ENCODE measurements at places on chromosomes 16 and 17.
A peak's percentile ranks its signal among the peaks of the same experiment; 100 is the strongest.

DNA sequence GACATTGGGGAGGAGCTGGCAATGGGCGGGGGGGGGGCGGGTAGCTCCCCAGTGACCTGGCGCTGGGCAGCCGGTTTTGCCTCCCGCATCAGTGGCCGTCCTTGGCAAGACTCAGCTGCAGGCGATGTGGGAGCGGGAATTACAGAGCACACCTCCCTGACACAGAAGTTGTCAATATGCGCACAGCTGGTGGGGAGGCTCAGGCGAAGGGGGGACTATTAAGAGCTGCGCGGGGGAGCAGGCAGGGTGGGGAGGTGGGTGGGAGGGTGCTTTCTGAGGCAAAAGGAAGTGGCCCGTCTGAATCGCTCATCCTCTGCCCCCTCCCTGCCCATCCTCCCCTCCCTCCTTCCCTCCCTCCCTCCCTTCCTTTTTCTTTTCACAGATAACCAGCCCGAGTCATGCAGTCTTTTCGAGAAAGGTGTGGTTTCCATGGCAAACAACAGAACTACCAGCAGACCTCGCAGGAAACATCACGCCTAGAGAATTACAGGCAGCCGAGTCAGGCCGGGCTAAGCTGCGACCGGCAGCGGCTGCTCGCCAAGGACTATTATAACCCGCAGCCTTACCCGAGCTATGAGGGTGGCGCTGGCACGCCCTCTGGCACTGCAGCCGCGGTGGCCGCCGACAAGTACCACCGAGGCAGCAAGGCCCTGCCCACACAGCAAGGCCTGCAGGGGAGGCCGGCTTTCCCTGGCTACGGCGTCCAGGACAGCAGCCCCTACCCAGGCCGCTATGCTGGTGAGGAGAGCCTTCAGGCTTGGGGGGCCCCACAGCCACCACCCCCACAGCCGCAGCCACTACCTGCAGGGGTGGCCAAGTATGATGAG is 44.0 kb downstream of the SREBF1 start:
- DNase-seq, result peak; percentile 75

- no peak for DNase-seq
Observed at GRCh38 chr16:49788986-49789385, 66.9 kb downstream of the ZNF423 start.

GRCh38 chr16:55809386-55809785 is 23.5 kb downstream of the CES1 start:
- no peak for DNase-seq

GRCh38 chr16:12569061-12569460 is 234.6 kb downstream of the CPPED1 start:
- no peak for DNase-seq

DNA sequence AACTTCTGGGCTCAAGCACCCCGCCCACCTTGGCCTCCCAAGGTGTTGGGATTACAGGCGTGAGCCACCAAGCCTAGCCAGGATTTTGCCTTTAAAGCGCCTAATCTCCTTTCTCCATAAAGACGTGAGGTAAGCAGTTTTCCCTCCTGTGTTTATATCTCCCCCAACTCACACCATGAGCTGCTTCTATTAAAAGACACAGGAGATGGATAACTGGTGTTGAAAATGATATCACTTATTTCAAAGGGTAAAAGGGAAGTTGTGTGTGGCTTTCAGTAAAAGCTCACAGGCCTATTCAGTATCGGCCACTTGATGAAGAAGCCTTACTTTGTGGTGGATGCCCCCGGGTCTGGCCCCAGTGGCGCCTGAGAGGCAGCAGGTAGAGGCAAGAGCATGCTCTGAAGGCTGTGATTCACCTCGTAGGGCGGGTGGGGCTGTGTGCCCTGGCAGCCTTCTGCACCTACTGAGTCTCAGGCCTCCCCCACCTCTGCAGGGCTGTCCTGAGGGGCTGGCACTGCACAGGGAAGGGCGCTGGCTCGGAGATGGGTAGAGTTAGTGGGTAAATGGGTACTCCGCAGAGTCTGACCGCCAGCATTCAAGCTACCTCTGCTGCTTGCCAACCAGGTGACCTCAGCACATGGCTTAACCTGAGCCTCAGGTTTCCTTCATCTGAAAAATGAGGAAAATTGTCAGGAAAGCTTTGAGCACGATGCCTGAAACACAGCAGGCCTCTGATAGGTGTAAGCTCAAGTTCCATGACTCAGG is 146.8 kb downstream of the CLEC16A start:
- no peak for DNase-seq

GRCh38 chr17:15270628-15271381 is 5.7 kb upstream of the PMP22 start:
- no peak for DNase-seq

GRCh38 chr16:83392743-83393142 is 415.0 kb upstream of the HSBP1 start:
- no peak for DNase-seq
